H7 (cell line): ENCODE measurements at places on chromosomes 2 and 18. TPM values are rescaled to one million over a fixed set of nuclear protein-coding genes. Genes with fewer than 3 reads are reported as not detected.

DNA sequence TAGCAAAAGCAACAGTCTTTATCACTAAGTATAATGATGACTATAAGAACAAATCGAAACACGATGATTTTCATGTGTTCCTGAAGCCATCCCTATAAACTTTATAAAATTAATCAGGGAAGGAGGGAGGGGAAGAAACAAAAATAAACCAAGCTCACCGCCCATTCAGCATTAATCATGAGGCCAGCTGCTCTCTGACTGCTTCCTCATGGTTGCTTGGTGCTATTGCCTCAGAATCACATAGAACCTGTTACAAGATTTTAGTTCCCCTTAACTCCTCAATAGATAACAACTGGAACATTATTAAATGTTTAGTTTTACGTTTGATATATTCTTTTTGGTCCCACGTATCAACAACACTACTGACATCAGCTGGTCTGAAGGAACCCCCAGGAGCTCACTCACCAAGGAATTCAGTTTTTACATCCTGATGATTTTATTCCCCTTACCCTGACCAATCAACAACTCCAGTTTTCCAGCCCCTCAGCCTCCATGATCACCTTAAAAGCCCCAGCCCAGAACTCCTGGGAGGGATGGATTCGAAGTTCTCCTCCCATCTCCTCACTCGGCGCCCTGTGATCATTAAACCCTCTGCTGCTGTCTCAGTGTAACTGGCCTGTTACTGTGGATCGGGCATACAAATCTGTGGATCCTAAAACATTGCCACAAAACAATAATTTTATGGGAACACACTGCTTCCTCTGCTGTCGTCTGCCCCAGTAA, 10.6 kb upstream of the HNRNPLL start:
- no peak for DNase-seq

- DNase-seq, result no peak
Observed at GRCh38 chr2:222436040-222436413, 11.7 kb downstream of the SGPP2 start.

GRCh38 chr2:176653479-176654443, 384.5 kb downstream of the MTX2 start:
- peak; percentile 47 for DNase-seq

GRCh38 chr2:175436076-175436475, 254.6 kb upstream of the ATP5MC3 start:
- DNase-seq, result no peak

DNA sequence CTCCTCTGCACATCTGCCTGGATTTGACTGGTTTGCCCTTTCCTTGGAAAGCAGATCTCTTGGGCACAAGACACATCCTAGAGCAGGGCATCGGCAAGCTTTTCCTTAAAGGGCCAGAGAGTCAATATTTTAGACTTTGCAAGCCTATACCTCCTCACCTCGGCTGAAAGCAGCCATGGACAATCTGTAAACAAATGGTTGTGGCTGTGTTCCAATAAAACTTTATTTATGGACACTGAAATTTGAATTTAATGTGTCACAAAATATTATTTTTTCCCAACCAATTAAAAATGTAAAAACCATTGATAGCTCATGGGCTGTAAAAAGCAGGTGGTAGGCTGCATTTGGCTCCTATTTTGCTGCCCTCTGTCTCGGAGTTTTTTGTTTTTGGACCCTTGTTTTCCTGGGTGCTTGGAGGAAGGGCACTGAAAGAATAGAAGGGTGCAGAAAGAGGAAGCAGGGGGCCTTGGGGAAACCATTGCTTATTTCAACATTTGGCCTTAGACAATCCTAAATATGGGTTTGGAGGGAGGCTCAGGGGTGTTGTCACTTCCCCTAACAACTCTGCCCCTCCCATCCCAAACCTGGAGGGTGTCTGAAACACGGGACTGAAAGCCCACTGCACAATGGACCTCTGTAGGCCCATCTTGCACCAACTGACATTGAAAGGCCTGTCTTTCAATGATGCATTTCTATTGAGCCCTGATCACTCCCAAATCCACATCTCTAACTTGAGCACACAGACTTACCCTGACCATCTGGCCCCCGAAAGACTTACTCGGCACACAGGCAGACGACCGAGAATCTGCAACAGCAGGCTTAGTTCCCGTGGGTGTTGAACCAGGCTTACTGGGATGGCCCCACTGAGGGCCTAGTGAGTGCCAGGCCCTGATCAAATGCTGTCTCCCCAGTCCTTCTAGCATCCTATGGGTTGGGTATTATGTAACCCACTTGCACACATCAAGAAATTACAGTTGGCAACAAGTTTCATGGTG, 7.1 kb upstream of the ZFP36L2 start:
- no peak for DNase-seq

DNA sequence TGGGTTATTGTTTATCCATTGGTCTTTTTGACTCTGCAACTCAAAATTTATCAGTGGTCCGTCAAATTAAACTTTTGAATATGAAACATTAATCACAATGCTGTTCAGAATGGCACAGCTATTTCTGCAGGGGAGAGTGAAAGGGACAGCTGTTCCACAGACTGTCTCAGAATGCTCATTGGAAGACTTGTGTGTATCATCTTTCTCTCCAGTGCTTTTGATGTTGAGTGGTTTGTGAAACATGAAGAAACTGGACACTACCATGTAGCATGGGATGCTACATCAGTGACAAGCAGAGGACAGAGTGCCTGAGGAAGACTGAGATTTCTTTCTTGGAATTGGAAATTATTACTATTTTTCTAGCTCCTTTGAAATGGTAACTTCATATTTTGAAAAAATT, 115.7 kb downstream of the PLCL1 start:
- no peak for DNase-seq

DNA sequence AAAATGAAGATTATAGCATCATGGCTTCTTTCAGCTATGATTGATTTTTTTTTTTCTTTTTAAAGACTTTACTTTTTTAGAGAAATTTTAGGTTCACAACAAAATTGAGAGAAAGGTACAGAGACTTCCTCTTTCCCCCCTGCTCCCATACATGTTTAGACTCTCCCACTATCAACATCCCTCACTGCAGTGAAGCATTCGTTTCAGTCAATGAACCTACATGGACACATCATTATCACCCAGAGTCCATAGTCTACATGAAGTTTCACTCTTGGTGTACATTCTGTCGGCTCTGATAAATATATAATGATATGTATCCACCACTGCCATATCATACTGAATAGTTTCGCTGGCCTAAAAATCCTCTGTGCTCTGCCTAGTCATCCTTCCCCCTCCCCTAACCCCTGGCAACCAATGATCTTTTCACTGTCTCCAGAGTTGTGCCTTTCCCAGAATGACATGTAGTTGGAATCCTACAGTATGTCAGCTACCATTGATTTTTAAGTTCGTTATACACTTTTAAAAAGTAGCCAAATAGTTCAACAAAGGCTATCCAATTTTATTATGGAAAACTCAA, 86.8 kb downstream of the GPD2 start:
- no peak for DNase-seq

DNA sequence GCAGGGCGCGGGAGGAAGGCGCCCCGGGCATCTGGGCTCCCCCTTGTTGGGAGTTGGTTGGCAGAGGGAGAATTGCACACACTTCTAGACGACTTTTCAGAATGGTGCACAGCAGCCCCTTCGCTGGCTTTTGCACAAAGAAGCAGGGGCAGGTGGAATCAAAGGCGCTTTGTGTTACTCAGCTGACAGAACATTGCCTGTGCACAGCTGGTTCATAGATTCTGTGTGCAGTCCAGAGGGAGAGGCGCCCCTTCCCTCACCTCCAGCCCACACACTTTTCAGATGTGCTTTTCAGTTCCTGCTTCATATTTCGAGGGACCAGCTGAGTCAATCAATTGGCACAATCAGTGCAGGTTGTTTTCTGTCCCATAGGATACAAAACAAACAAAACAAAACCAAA, 348.4 kb upstream of the RAB12 start:
- no peak for DNase-seq

DNA sequence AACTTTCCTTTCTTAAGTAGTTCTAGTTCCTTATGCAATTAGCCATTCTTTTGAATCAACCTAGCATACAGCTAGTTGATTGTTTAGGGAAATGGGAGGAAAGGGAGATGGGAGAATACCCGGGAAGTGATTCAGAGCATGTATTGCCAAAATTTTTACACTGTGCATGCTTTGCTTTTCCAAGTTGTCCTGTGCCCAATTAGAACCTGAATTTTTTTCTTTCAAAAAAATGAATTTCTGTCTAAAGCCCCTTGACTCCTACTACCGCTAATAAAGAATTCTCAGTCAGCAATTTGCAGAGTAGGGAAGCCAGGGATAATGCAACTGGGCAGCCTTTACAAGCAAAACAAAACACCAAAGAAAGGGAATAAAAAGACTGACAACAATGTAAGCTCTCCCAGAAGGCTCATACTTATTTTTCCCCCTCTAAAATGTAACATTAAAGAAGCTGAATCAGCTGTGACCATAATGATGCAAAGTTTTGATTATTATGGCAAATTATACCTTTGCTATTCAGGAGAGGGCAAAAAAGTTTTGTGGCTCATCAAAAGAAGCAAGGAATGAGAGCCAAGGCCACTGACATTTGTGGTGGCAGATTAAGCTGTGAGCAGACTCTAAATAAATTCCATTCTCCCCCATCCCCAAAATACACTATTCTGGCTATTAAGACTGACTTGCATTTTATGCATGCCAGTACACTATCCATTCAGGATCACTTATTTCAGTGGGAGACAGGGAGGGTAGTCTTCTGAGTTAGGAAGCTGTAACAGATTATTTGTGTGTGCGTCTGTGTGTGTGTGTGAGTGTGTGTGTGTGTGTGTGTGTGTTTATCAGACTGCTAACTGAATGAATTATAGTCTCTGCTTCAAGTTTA, 174.3 kb downstream of the ERBB4 start:
- no peak for DNase-seq

DNA sequence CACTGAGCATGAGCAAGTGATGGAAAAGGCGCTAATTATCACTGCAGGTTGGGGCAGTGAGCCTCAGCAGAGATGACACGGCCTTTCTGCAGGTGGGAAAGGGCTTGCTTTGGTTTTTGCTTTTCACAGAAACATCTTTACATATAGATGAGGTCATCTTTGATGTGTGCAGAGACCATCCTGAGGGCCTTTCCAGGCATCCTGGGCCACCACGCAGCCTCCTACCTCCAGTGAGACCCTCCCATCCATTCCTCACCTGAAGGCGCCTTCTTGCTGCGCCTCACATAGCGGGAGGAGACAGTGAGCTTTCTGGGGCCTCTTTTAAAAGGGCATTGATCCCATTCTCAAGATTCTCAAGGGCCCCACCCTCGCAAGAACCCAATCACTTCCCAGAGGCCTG, 235.3 kb upstream of the RAB6C start:
- DNase-seq, result no peak

GPR155 gene
- 0.26 and 0.42 TPM in 2 replicates for total RNA-seq

SELENOI gene
- 28.4 and 31.0 TPM in 2 replicates for total RNA-seq

RAMP1 gene
- total RNA-seq, result 0.17 and 0.78 TPM in 2 replicates

BCL2 gene
- 0.81 and 1.8 TPM in 2 replicates for total RNA-seq

MMADHC gene
- total RNA-seq, result 161 and 166 TPM in 2 replicates

LRP1B gene
- total RNA-seq, result 0.17 and 0.26 TPM in 2 replicates

RUFY4 gene
- total RNA-seq, result not detected in 2 replicates

SH3BP4 gene
- total RNA-seq, result 45.8 and 61.4 TPM in 2 replicates
